NCI-H1048 (cell line): ENCODE measurements at places on chromosomes 4 and X.

- no peak for DNase-seq
Measured at GRCh38 chrX:118513120-118513898, 17.7 kb downstream of the DOCK11 start.

GRCh38 chrX:79231662-79232061, 87.2 kb downstream of the GPR174 start:
- no peak for DNase-seq

DNA sequence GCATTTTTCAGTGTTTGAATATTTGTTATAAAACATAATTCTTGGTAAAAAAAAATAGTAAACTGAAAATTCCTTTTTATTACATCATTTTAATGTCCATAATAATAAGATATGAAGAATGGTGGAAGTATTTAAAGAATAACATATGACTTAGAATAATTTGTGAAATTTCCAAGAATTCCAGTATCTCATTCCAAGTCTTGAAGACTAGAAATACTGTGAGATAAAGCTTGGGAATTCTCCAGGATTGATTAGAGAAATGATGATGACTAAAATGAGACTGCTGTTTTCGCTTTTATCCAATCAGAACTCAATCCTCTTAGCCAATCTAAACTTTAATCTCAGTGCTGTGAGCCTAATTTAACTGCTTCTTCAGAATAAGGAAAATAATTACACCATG, 184.2 kb upstream of the HCCS start:
- no peak for DNase-seq

DNA sequence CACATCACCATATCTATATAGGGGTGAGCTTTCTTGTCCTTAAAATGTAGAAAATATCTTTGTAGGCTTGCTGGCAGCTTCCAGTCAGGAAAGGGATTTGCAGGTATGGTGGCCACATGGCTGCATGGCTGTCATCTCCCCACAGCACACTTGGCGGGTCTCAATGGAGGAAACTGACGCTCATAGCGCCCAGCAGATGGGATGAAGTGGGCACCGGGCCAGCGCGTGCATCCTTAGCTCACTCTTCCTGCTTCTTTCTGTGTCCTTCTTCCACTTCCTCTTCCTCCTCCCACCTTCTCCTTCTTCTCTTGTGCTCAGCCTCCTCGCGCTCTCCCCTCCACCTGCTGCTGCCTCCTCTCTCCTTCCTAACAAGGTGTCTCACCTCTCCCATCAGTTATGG, 156.2 kb upstream of the PSAPL1 start:
- DNase-seq: no peak

DNA sequence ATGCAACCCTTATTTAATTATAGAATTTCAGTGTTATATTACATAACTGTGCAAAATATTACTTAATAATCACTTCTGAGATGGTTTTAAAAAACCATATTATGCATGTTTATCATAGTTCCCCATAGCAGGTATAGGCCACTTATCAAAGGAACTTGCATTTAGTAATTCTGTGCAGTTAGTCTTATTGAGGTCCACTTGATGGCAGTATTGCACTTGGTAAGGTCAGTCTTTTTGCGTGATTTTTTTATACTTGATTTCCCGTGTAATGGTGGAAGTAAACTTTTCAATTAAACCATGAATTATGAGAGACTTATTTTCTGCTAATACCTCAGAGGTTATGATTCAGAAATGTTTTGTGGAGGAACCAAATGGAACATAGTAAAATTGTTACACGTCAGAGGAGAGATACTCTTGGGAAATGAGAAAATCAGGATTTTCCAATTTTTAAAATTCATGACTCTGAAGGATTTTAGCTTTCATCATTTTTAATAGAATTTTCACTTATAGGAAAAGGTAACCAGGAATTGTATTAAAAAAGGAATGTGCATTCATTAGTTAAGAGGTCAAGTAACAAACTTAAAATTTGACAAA, 230.0 kb downstream of the CCSER1 start:
- peak; percentile 1 for DNase-seq

DNA sequence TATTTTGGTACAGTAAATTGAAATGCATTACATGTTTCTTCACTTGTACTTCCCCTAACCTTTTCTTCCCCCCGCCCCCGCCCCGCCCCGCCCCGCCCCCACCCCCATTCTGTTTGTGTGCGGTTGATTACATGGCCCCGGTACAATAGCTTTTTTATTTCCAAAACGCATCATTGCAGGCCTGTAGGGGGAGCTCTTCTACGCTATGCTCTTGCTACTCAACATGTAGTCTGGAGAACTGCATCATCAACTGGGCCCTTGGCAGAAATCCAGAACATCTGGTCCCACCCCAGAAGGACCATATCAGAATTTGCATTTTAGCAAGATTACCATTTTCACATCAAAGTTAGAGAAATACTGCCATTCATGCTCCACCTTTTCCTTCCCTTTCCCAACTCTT, 333.3 kb upstream of the DDX53 start:
- DNase-seq: peak; percentile 72

DNA sequence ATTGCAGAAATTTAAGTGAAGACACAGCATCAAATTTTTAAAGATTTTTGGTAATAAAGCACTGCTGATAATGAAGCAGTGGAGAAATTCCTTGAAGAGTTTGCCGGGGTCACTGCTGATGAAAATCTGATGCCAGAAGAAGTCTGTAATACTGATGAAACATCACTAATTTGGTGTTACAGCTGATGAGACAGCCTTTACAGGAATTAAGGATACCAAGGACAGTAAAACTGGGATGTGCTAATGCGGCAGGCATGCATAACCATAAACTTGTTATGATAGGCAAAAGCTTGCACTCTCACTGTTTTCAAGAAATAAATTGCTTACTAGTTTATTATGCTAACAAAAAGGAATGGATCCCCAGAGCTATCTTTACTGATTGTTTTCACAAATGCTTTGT, 52.9 kb upstream of the VEGFC start:
- DNase-seq: no peak

- peak; percentile 34 for DNase-seq
Measured at GRCh38 chr4:39544580-39545315, 17.5 kb upstream of the UGDH start.

DNA sequence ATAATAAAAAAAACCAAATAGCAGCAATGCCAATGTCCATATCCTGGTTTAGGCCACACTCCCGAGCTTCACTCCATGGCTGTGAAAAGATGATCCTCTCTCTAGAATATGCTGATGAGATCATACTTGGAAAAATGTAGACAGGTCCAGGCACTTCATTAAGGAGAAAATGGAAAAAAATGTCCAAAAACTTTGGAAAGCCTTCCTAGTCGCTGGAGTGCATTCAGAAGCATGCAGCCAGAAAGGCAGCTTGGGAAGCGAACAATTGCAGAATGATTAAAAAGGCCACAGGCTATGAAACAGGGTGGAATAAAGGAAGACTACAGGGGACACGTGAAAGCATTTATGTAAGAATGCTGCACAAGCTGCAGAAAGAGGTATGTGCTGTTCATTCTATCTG, 165.6 kb upstream of the HCCS start:
- DNase-seq: no peak

- no peak for DNase-seq
Measured at GRCh38 chr4:5821665-5822358, 71.1 kb downstream of the CRMP1 start.

- DNase-seq: no peak
Measured at GRCh38 chrX:65744965-65745364, 77.5 kb downstream of the MSN start.

DNA sequence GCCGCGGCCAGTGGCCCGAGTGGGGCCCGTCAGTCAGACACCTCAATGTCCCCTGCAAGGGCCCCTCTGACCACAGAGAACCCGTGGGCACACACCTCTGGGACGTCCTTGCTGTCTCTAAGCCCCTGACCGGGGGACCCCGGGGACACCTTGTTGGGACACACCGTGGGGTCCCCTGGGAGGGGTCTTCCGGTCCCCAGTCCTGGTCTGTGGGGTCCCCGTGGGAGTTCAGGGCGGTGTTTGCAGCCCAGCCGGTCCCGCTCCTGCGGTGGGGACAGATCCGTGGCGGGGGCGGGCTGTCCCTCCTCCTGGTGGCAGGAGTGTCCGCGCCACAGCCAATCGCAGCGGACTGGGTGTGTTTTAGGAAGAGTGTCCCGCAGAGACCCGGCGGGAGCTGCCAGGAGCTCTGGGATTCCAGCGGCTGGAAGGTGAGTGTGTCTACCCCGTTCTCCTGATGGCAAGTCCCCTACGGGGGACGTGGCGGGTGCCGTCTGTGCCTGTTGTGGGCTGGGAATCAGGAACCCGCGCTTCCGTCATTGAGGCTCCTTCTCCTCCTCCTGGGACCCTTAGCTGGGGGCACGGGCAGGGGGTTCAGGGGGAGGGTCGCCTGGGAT, 5.1 kb upstream of the PLCXD1 start:
- DNase-seq: no peak
